ENCODE measurements at places on chromosomes 11 and 22. TPM values are rescaled to one million over a fixed set of nuclear protein-coding genes. Genes with fewer than 3 reads are reported as not detected.

DNA sequence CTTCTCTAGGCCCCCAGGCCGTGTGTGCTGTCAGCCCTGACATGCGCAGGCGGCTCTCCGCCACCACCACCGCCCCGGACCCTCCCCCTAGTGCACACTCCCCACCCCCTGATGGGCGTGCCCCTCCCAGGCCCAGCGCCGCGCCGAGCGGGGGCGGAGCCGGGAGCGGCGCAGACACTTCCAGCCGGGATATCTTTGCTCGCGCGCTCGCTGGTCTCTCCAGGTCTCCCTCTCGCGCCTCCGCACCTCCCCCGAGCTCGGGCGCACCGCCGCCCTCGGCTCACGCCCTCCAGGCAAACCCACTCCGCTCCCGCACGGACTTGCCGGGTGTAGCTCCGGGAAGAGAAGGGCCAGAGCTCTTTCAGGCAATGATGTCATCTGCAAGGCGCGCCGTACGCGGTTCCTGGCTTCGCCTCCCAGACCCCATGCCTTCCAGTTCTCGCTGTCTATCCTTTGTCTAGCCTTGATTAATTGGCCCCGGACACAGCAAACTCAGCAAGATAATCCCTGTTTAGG is at the start of gene SCN3B:
Gene SCN3B (minus strand): TSS at position 59 of the 516 bp plus-strand sequence. CDS start 823 bp downstream, outside the sequence.
- H3K27ac ChIP-seq: no peak within 1 kb of the TSS
- H3K27me3 ChIP-seq: peaks cover 14% of the 10 kb centered on the region
- H3K4me1 ChIP-seq: no peaks in the 10 kb centered on the region
- no peaks in the 10 kb centered on the region for H3K36me3 ChIP-seq
- peak within 1 kb of the TSS; percentile 62 for H3K4me3 ChIP-seq

GRCh38 chr11:126113515-126113957 is 50.9 kb upstream of the CDON start:
- no peaks in the 10 kb centered on the region for H3K36me3 ChIP-seq
- H3K27me3 ChIP-seq: no peaks in the 10 kb centered on the region
- no peak overlapping the region for H3K27ac ChIP-seq
- DNase-seq: peak; percentile 40
- no peak overlapping the region for H3K4me3 ChIP-seq

DNA sequence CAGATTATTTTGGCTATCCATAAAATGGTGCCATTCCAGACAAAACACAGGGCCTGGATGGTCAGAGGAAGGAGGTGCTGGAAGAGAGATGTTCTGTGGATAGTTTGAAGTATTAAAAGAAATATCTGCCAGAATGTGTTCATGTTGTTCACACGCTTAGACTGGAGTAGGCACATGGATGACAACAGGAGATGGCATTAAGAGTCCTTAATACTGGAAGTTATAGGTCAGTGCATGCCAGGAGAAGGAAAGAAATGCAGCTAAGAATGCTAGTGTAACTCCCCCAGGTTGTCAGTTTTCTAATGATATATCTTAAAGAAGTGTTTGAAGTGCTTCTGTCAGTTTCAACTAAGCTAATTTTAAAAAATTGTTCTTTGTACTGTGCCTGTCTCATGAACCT is 20.2 kb downstream of the KREMEN1 start:
- no peak overlapping the region for H3K27ac ChIP-seq
- no peak for DNase-seq
- no peaks in the 10 kb centered on the region for H3K27me3 ChIP-seq
- H3K4me3 ChIP-seq: no peak overlapping the region

- no peak overlapping the region for H3K27ac ChIP-seq
- no peak overlapping the region for H3K4me3 ChIP-seq
- no peaks in the 10 kb centered on the region for H3K36me3 ChIP-seq
Measured at GRCh38 chr11:119460097-119460496, 37.1 kb upstream of the THY1 start.

GRCh38 chr11:75456596-75457183 is 23.7 kb upstream of the KLHL35 start:
- DNase-seq: no peak
- H3K4me3 ChIP-seq: no peak overlapping the region
- no peaks in the 10 kb centered on the region for H3K4me1 ChIP-seq
- no peaks in the 10 kb centered on the region for H3K36me3 ChIP-seq
- H3K27me3 ChIP-seq: peaks cover 4% of the 10 kb centered on the region

DNA sequence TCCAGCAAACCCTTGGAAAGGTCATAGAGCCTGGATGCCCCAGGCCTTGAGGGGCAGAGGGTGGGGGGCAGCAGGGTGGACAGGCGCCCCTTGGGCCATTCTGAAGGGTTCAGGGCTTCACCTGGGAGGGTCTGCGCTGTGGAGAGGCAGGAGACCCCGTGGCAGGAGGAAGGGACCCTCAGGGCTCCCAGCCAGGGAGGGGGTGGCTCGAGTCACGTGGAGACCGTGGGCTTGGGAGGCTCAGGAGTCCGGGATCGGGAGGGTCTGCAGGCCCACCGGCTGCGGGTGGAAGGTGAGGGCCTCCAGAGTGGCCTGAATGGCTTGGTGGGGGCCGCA is 48.5 kb upstream of the A4GALT start:
- H3K36me3 ChIP-seq: no peaks in the 10 kb centered on the region
- peaks cover 3% of the 10 kb centered on the region for H3K27me3 ChIP-seq
- no peak overlapping the region for H3K4me3 ChIP-seq
- DNase-seq: no peak

- no peak for DNase-seq
- peaks cover 20% of the 10 kb centered on the region for H3K4me1 ChIP-seq
- no peaks in the 10 kb centered on the region for H3K27me3 ChIP-seq
- peak overlapping the region; percentile 83 for H3K4me3 ChIP-seq
- peak overlapping the region; percentile 80 for H3K27ac ChIP-seq
- H3K36me3 ChIP-seq: peaks cover 6% of the 10 kb centered on the region
Measured at GRCh38 chr22:31629741-31630184, 32.3 kb downstream of the PISD start.

- no peaks in the 10 kb centered on the region for H3K27me3 ChIP-seq
- H3K4me1 ChIP-seq: peaks cover 16% of the 10 kb centered on the region
- H3K4me3 ChIP-seq: no peak overlapping the region
- H3K36me3 ChIP-seq: no peaks in the 10 kb centered on the region
- DNase-seq: no peak
Measured at GRCh38 chr11:75602951-75603350, 40.9 kb downstream of the SERPINH1 start.

- DNase-seq: no peak
- H3K27ac ChIP-seq: no peak overlapping the region
- H3K36me3 ChIP-seq: no peaks in the 10 kb centered on the region
Measured at GRCh38 chr11:112751329-112751728, 209.9 kb upstream of the NCAM1 start.

NNMT gene
- polyA plus RNA-seq: 0.58 TPM

GRCh38 chr11:81573367-81573766 is 1160.3 kb downstream of the FAM181B start:
- H3K36me3 ChIP-seq: no peaks in the 10 kb centered on the region
- no peak overlapping the region for H3K4me3 ChIP-seq
- no peak overlapping the region for H3K27ac ChIP-seq
- no peak for DNase-seq
- no peaks in the 10 kb centered on the region for H3K4me1 ChIP-seq

- peak within 1 kb of the TSS; percentile 47 for H3K4me3 ChIP-seq
- peaks cover 59% of the 10 kb centered on the region for H3K27me3 ChIP-seq
- DNase-seq: no peak
Measured at GRCh38 chr11:124762105-124762623, at the start of gene ESAM. Gene ESAM, minus strand, starts transcription at chr11:124762290. Its CDS starts 136 bp downstream, at chr11:124762154.

DNA sequence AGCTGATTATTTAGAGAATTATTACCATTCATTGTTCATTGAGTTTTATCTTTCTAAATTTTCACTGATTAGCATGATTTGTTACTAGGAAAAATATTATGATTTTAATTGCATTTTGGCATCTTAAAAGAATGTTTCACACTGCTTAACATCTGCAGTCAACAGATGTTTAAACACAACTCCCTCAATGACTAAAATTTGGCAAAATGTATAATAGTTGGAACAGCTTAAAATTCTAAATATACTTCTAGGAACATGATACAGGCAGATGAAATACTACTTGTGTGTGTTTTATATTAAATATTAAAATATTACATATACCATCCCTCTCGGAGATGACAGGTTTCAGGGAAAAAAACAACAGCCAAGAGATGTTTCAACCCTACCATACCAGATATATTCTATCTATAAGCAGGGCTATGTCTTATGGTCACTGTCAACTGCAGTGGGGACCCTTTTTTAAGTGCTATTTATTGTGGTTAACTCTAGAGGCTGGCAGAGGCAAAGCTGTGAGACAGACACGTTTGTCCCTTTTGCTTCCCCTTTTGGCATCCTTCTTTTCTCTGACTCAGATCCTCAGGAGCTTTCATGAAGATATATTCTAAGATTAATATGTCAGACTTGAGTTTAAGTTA is 81.9 kb downstream of the BDNF start:
- H3K27me3 ChIP-seq: no peaks in the 10 kb centered on the region
- H3K4me1 ChIP-seq: no peaks in the 10 kb centered on the region
- H3K4me3 ChIP-seq: no peak overlapping the region
- no peaks in the 10 kb centered on the region for H3K36me3 ChIP-seq

GRCh38 chr11:119858288-119858687 is 129.3 kb upstream of the NECTIN1 start:
- H3K36me3 ChIP-seq: no peaks in the 10 kb centered on the region
- peaks cover 49% of the 10 kb centered on the region for H3K4me1 ChIP-seq
- no peak for DNase-seq
- H3K27me3 ChIP-seq: peaks cover 8% of the 10 kb centered on the region
- no peak overlapping the region for H3K27ac ChIP-seq
- no peak overlapping the region for H3K4me3 ChIP-seq
